DMS79 treated with DMSO at 0.1 percent for 48 hours (cell line): ENCODE measurements at places on chromosomes 2 and 18.

- no peak for DNase-seq
Measured at GRCh38 chr2:10552871-10553245, 104.7 kb upstream of the ODC1 start.

- DNase-seq, result no peak
Measured at GRCh38 chr2:233663911-233664310, 7.8 kb upstream of the UGT1A9 start.

DNA sequence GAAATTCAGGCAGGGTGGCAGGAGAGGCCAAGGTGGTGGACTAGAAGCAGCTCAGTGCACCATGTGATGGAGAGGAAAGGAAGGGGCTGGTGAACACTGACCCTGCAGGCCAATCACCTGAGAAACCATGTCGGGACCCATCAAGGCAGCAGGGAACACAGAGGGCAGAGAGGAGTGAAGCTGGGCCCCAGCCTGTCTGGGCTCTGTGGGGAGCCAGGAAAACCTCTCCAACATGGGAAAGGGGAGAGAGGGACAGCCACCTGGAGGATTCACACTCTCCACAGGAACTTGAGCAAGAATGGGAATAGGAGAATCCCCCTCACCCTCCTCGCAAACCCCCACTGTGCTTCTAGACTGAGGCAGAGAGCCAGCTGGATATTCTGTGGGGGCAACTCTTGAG lies 85.5 kb upstream of the CYP26B1 start:
- DNase-seq, result no peak

DNA sequence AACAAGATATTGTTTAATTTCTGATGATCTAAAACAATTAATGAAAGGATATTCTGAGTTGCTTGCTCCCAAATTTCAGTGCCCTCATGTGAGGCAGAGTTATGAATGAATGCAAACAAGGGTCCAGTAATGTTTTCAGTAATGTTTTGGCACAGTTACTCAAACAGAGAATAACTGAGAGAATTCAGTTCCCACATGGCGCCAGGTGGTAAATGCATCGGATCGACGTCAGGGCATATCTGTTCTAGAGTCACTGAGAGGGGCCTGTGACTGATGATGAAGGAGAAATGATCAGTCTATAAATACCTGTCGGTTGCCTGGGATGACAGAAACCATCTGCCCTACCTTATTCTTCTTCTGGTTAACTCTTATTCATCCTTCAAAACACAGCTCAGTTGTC lies 81.4 kb downstream of the KCNS3 start:
- no peak for DNase-seq

GRCh38 chr2:74406035-74406434 lies 15.4 kb downstream of the C2orf81 start:
- no peak for DNase-seq

DNA sequence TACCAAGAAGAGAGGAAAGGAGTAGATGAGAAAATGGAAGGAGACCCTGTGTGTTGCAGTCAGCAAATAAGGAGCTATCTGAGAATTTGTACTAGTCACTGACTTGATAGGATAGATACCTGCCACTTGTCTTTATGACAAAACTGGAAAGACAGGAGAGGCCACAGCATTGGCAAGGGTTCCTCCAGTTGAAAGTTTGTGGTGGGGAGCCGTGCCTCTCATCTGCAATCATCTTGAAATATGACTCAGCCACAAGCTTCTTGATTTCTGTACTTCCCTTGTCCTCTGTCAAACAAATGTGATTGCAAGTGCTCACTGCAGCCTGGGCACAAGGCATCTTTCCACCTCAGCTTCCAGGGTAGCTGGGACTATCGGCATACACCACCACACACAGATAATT lies 99.1 kb downstream of the GREB1L start:
- DNase-seq, result no peak
